NCI-H82 (cell line): ENCODE measurements at places on chromosomes 16 and 17.
A peak's percentile ranks its signal among the peaks of the same experiment; 100 is the strongest.

DNA sequence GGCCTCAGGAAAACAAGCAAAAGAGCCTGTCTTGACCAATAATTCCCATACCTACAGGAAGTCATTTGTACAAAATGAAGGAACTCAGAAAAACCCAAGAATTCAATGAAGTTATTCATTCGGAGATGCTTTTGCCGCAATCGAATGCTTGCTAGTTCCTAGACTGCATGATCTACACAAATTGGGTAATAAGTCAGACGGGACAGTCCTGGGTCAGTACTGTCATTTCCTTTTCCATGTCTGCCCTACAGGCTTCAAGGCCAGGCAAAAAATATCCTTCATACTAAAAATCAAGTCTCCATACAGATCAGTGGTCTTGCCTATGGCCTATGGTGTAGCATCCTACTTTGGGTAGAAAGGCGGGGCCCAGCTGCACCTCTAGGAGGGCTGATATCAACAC, 71.4 kb downstream of the CFDP1 start:
- no peak for DNase-seq

GRCh38 chr17:76197911-76198310, 42.4 kb downstream of the RNF157 start:
- DNase-seq = no peak

DNA sequence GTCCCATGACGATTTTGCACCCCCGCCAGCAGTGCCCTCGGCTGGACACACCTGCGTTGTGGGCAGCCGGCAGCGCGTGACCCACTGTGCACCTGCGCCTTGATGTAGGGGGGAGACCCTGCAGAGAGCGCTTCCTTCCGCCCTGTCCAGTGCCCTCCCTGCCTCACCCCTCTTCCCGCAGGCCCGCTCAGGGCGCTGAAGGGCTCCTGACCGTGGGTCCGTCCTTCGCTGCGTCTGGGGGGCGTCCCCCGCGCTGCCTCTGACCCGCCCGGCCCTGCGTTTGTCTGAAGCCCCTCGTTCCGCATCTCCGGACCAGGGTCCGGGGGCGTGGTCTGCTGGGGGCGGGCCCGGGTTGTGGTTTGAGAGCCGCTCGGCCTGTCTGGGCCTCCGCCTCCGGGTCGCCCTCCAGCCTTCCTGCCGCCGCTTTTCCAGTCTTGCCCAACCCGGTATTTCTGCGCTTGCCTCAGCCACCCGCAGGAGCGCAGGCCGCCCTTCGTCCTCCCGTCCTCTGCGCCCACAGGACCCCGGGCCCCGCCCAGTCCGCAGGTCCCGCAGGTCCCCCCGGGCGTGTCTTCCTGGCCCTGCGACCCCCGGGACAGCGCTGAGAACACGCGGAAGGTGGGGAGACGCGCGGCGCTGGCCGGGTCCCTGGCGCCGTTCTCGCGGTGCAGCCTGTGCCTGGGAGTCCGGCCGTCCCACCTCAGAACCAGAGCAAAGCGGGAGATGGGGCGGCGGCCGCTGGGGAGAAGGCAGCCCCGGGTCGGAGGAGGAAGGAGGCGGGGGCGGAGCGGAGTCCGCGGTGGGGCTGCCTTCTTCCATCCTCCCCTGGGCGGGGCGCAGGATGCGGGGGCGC, 4.0 kb upstream of the IL17C start:
- DNase-seq = no peak

- no peak for DNase-seq
Observed at GRCh38 chr17:17309356-17309755, 6.2 kb downstream of the NT5M start.

- peak; percentile 73 for DNase-seq
Observed at GRCh38 chr16:66603537-66604375, 748 bp upstream of the CMTM3 start.

GRCh38 chr17:10292057-10292937, 80.5 kb downstream of the MYH13 start:
- DNase-seq = no peak

- no peak for DNase-seq
Observed at GRCh38 chr16:80440667-80441066, 100.1 kb upstream of the DYNLRB2 start.

DNA sequence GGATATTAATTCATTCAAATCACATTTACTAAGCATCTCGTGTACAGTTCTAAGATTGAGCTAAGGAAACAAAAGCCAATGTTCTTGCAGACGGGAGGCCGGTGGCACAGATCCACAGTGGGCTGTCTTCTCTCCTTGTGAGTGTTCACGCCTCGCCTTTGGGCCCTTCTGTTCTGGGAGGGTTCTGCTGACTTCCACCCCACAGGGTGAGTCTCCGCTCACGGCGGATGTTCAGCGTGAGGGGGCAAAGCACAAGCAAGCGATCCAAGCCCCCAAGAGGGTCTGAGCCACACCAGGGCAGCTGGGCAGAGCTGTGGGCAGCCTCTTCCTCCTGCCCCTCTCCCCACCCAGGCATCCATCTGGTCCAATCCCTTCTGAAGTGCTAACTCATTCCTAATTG, 84.3 kb upstream of the DOC2B start:
- no peak for DNase-seq

GRCh38 chr16:61366006-61366405, 670.2 kb downstream of the CDH8 start:
- DNase-seq = peak; percentile 53

- DNase-seq = no peak
Observed at GRCh38 chr16:4414187-4414917, 2.0 kb downstream of the CORO7 start.

GRCh38 chr17:17403899-17404576, 72.8 kb upstream of the MED9 start:
- DNase-seq = peak; percentile 94

GRCh38 chr16:67011274-67011673, 17.7 kb upstream of the CBFB start:
- no peak for DNase-seq

- DNase-seq = no peak
Observed at GRCh38 chr17:45372325-45372869, 55.6 kb upstream of the MAP3K14 start.

- DNase-seq = no peak
Observed at GRCh38 chr17:28392491-28392890, 13.5 kb downstream of the SLC46A1 start.

- DNase-seq = peak; percentile 70
Observed at GRCh38 chr17:64005734-64006167, 7.6 kb downstream of the PRR29 start.

- no peak for DNase-seq
Observed at GRCh38 chr16:20844054-20844453, 37.7 kb downstream of the REXO5 start.

DNA sequence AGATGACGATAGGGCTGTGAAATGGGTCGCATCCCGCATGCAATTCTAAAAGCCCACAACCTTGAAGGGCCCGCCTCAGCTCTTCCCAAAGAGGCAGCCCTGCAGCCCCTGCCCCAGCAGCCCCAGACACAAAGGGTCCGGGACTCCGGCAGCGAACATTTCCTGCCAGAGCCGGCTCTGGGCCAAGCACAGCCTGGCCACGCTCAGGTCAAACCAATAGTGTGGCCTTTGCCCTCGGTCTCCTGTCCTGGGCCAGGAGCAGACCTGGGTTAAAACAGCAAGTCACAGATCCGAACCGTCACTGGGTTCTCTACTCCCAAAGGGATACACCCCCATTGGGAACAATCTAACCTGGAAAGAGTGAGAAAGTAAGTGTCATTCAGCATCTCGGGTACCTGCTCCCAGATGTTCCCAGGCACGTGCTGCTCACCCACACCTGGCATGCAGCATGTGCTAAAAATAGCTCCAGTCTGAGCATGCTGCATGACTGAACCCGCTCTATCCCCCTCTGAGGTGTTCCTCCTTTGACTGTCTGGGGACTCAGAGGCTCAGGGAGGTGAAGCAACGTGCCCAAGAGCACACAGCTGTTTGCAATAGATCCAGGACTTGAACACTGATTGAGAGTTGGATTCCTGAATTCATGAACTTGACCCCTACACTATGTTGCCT, 22.2 kb upstream of the ATP2A3 start:
- no peak for DNase-seq

DNA sequence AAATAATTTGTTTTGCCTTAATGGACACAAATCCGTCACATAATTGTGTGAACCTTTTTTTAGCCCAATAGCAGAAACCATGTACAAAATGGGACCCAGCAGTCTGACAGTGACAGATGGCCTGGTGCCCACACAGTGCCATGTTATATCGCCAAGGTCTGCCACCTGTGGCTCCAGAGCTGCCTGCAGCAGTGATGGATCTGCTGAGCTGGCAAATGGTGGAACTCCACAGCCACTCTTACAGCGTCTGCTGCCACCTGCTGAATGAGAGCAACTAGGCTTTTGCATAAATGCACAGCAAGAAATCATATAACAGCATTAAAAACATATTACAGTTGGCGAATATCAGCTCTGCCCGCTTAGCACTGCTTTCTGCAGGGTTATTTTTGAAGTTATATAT, 59.4 kb downstream of the NUP93 start:
- DNase-seq = peak; percentile 51

GRCh38 chr17:11780621-11781020, 182.4 kb downstream of the DNAH9 start:
- DNase-seq = no peak

DNA sequence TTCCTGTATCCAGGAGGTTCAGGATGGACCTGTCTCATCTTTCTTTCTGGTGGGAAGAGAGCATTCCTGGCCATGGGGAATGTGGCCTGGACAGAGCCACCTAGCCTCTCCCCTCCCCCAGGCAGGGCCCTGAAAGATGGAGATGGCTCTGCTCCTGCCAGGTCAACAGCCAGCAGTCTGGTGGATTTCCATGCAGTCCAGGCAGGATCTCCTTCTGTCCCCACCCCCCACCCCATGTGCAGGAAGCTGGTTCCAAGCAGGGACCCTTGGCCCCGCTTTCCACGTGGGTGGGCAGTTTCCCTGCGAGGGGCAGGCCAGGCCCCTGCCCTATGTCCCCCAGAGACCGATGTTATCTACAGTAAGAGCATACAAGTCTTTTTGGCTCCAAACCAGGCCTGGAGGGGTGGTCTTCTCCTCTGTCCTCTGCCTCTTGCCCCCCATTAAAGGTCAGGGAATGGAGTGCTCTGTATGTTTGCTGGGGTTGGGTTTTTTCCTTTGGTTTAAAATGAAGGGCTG, 240.5 kb downstream of the SEC14L1 start:
- DNase-seq = no peak

DNA sequence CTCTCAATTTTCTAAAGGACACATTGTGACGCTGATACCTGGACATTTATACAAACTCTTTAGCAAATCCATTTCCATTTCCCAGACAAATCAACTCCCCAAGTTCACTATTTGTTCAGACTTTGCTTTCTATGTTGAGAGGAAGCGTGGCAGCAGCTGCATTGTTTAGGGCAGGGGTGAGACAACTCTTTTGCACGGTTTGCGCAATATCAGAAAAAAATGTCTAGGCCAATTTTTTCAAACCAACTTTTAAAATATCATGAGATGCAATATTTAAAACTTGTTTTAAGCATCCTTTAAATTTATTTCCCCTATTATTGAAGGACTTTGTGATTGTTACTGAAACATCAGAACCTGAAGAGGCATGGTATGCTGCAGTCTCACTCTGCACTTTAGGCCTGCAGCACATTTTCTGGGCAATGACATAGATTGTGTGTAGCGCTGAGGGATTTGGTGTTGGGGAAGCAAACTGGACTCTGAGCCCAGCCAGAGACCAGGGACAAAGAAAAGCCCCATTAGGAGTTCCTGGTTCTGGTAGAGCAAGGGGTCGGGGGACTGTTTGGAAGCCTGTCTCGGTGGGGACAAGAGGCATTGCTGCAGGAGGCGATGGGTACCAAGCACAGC, 6.4 kb upstream of the CCDC182 start:
- DNase-seq = no peak

DNA sequence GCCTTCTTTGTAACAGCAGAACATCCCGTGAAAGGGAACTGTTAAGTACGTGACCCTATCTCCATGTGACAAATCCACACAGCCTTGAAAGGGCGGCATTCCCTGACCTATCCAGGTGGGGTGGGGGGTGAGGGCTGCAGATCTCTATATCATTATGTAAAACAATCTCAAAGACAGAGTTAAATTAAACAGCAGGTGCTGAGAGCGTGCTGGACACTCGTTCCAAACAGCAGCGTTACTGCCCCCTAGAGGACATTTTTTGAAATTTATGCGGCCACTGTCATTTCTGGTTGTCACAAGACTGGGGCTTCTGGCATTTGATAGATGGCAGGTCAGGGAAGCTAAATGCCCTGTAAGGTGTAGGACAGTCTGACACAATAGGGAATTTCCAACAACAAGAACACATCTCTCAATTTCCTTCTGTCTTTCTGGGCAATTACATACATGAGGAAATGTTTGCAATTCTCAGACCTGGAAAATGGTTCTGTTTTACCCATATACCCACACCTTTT, 6.7 kb upstream of the SLC25A39 start:
- DNase-seq = peak; percentile 94

DNA sequence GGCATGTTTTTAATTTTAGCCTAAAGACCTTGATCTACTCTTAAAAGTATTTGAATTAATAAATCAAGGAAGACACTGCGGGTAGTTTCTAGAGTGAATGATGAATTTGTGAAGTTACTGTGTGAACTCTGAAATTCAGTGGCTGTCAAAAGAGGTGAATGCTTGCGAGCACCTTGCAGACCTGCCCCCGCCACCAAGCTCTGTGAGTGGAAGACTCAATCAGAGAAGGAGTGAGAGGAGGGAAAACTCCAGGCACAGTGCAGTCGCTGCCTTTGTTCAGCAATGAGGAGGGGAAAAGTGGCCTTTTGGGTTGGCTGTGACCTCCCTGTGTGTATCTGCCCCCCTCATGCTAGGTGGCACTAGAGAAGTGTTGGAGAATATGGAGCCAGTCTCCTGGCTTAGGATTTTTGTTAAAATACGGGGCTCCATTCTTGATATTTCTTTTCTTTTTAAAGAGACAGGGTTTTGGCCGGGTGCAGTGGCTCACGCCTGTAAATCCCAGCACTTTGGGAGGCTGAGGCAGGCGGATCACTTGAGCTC, 53.0 kb downstream of the LDHD start:
- DNase-seq = no peak

GRCh38 chr16:24984903-24985675, 30.1 kb downstream of the ARHGAP17 start:
- DNase-seq = peak; percentile 96

DNA sequence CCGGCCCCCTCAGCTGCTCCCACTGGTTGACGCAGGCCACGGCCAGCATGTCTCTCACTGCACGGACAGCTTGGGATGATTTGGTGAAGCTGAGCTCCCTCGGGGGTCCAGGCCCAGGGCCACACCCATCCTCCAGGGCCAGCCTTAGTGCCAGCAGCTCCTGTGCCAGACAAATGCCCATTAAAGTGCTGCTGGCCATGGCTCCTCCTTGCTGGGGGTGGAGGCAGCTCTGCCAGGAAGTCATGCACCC, 2.5 kb downstream of the TRIM47 start:
- DNase-seq = no peak
